ENCODE measurements at places on chromosomes 3 and 15. TPM values are rescaled to one million over a fixed set of nuclear protein-coding genes. Genes with fewer than 3 reads are reported as not detected.

The FRMD4B gene
- total RNA-seq = 4.0 TPM

The IMPG2 gene
- 0.09 TPM for total RNA-seq

The OR5K2 gene
- not detected for total RNA-seq

The ACTC1 gene
- total RNA-seq = 11.4 TPM

The GP9 gene
- total RNA-seq = not detected

The KPNA1 gene
- total RNA-seq = 58.2 TPM

The FETUB gene
- total RNA-seq = not detected

The CNTN6 gene
- total RNA-seq = not detected

The TMOD2 gene
- total RNA-seq = 3.3 TPM

The MFSD1 gene
- 8.2 TPM for total RNA-seq

The CTSH gene
- total RNA-seq = 31.1 TPM

The SLC49A4 gene
- 8.5 TPM for total RNA-seq

The AGBL1 gene
- total RNA-seq = not detected

The SLC28A1 gene
- 0.16 TPM for total RNA-seq

The ELL3 gene
- 8.1 TPM for total RNA-seq

The GOLGA8Q gene
- total RNA-seq = 0.50 TPM

The MAN2C1 gene
- 155 TPM for total RNA-seq

The ATP8B4 gene
- total RNA-seq = 0.37 TPM

The RIOX2 gene
- 11.0 TPM for total RNA-seq

The CAPN3 gene
- 0.70 TPM for total RNA-seq

The CCDC71 gene
- 32.0 TPM for total RNA-seq
